SK-MEL-5 (cell line): ENCODE measurements at places on chromosomes 5 and 9.

DNA sequence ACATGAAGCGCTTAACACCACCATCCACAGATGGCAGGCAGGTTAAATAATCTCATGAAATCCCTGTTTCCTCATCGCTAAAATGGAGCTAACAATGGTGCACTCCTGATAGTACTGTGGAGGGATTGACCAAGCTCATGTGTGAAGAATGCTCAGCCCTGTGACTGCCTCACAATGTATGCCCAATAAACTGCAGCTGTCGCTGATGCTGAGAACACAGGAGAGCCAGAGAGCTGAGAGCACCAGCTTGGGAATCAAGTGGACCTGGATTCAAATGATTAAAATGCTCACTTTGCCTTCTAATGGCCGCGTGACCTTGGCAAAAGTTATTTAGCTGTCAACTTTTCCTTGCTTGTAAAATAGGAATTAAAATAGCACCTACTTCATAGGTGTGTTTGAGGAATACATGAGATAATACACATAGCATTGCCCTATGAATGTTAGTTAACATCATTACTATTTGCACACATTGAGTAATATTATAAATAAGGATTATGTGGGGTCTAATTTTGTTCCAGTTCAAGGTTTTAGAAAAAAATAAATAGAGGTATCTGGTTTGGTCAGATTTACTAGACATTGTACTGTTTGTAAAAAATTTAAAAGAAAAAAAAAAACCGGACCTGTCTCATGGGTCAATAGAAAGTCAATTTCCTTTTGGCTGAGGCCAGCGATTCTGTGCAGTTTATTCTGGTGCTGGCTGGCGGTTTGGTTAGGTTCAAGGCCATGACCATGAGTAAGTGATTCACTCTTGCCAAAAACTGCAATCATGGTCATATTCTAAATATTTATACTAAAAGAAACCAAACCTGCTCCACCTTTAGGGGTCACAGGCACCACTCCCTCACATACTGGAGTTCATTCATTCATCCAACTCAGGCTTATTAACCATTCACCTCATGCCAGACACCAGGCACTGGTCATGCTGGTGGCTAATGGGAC lies 101.3 kb downstream of the SH3TC2 start:
- DNase-seq = no peak

DNA sequence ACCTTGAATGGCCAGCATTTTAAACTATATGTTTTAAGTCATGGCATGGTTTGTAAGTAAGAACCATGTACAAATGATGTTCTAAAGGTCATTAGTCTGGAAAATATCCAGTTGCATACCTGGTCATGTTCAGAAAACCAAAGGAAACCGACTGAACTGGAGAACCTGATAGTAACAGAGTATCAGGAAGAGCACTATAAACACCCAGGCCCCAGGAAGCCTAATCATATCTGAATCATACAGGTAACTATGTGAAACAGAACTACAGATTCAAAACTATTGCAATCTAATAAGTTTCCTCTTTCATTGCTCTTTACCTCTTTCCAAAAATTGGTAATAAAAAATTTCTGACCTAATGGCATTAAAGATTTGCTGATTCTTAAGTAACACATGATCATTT lies 500.3 kb downstream of the ARHGEF28 start:
- DNase-seq = no peak

DNA sequence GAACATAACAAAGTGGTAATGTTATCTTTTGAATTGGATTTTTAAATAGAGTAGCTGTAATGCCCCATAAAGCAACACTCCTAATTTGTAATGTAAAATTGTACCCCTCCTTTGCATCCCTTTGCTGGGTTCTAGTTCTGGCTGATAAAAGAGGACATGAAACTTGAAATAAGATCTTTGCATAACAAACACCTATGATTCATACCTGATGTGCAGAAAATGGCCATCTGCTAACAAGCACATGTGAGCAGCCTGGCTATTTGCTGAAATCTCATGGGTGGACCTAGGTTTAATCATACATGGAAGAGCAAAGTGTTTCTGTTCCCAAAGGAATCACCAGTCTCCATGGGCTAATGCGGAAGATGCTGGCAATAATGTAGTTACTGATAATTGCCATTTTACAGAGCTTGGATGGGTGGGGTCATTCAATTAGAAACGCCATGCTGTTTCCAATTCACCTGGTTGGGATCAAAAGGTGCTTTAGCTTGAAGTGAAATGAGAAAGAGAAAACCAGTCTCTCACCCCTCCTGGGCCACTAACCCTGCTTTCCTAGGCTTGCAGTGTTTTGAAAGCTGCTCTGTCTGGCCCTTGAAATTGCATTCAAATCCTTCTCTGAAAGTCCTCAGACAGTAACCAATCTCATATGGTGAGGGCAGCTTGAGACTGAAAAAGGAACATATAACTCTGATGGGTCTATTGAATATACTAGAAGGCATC lies 585.1 kb downstream of the TLE4 start:
- no peak for DNase-seq

GRCh38 chr9:77063645-77064285 lies 44.3 kb downstream of the FOXB2 start:
- DNase-seq = peak; percentile 28

GRCh38 chr9:117656002-117656401 lies 48.2 kb upstream of the TLR4 start:
- peak; percentile 37 for DNase-seq

- DNase-seq = no peak
Observed at GRCh38 chr5:7872517-7873130, 3.7 kb downstream of the MTRR start.

DNA sequence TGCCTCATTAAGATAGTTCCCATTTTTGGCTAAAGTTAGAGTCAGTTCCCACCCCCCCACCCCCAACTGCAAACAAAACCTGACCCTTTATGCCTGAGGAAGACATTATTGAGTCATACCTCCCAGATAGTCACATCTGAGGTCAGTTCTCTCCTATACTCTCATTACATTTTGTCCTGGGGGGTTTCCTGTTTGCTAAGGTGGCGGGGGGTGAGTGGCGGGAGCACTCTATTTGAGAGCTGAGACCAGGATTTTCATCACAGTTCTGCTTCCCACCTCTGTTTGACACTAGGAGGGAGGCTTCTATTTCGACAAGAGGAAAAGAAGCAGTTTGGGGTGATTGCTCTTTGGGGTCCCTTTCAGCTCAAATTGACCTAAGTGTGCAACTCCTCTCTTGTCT lies 59.4 kb upstream of the ICE1 start:
- DNase-seq = no peak

- no peak for DNase-seq
Observed at GRCh38 chr9:136774416-136775045, 10.2 kb upstream of the LCN15 start.

DNA sequence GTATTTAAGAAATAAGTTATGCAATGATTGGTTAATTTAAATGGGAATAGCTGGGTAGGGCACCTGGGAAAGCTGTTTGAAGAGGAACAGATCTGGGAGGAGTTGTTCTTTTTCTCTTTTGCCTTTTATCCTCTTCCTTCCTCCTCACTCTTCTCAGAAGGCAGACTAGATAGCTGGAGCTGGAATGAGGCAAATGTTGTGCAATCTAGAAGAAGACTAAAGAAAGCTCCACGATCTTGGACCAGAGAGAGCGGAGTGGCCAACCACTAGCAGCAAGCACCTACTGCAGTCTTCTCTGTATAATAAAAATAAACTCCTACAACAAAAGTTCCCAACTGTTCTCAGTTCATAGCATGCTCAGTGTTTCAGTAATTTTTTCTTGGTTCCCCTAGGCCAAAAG lies 19.3 kb downstream of the GLIS3 start:
- no peak for DNase-seq

DNA sequence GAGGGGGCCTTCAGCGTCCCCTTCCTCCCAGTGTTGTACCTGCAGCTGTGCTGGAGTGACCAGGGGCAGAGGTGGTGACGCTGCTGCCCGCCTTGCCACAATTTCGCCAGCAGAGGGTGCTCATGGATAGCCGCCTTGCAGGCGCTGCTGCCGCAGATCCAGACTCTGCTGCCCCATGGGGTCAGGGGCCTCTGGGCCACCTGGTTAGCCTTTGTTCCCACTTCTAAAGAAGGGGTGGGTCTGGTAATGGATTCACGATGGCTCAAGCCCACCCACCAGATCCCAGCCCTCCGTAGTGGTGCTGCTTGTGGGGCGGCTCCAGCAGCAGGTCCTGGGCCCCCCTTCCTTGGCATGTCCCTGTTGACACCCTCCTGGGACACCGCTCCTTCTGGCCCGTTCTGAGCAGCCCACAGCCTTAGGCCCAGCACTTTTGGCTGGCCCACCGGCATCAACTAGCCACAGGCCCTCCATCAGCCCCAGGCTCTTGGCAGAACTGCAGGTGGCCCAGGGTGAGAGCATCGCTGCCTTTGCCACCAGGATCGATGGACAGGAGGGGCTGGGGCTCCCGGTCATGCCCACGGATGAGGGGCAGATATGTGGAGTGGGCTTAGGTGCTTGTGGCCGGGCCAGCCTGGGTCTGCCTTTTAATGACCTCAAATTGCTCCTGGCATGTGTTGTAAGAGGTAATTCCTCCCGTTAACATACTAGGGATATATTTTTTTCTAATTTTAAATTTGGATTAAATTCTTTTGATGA lies 57.2 kb downstream of the COL5A1 start:
- DNase-seq = peak; percentile 68

- no peak for DNase-seq
Observed at GRCh38 chr5:172508471-172509404, 54.4 kb upstream of the SH3PXD2B start.

DNA sequence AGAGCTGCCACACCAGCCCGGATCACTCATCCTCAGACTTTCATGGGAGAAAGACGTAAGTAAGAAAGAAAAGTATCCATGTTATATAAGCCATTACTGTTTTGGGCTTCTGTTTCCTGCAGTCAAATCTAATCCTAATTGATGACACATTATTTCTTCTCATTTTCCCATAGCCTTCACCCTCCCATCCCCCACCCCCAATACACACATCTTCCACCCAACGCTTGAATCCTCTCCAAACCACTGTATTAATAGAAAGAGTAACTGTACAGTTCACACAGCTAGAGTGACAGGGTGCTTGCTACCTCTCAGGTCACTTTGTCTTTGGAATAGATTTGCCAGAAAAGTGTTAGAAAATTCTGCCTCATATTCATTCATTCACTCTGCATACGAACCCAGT lies 69.3 kb upstream of the IL17B start:
- no peak for DNase-seq

DNA sequence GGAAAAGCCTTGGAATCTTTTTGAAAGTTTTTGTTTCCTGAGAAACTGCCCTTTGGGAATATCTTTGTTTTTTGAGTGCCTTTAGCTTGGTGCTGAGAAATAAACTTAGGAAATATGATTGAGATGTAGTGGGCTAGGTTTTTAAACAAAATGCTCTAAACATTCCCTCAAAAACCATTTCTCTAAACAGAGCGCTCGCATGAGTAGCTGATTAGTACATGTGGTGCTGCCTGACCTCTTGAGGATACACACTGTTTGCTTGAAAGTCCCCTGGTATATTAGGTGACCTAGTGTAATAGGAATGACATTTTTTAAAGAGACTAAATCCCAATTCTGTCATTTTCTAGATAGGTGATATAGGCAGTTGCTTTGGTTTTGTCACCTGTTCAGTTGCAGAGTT lies 132.3 kb downstream of the ADAMTSL1 start:
- DNase-seq = no peak

DNA sequence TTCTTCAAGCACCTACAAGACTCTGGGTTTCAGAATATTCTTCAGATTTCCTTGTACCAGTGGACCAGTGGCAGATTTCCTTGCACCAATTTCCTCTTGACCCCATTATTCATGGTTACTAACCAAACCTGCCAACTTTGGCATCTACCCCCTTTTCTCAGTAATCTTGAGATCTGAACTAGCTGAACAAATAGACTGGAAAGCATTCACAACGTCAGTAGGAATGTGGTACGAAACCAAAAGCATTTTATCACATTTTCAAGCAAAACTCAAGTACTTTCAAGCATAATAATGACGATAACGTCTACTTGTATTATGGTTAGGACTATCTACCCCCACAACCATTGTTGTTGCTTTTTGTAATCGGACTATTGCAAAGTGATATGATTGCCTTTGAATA lies 1217.3 kb downstream of the PTPRD start:
- DNase-seq = no peak
